Upper lobe of right lung (tissue), 1 donor: ENCODE measurements at places on chromosomes 7 and 10. TPM values are rescaled to one million over a fixed set of nuclear protein-coding genes. Genes with fewer than 3 reads are reported as not detected.

Gene ITPRID1
- total RNA-seq, result not detected

GRCh38 chr10:69636626-69637605, 6.9 kb downstream of the FAM241B start:
- H3K4me1 ChIP-seq, result no peaks in the 10 kb centered on the region
- no peak overlapping the region for H3K27ac ChIP-seq
- H3K4me3 ChIP-seq, result no peak overlapping the region
- H3K36me3 ChIP-seq, result no peaks in the 10 kb centered on the region

DNA sequence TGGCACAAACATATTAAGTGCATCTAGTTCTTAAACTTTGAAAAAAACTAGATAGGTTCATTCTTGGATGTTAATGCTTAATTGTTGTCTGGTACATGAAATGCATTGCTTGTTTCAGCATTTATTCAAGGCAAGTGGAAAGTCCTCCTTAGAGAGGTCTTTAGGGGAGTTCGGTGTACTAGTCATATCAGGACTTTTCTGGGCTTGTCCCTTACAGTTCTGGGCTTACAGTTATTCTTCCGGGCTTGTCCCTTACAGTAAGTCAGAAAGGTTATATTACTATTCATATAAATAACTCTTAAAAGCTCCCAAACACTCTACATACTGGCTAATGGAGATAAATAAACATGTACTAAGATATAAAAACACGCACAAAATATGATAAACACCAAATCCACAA, 61.6 kb upstream of the MRLN start:
- H3K27me3 ChIP-seq, result no peaks in the 10 kb centered on the region
- no peak for DNase-seq
- no peak overlapping the region for H3K27ac ChIP-seq
- no peak overlapping the region for H3K4me3 ChIP-seq

DNA sequence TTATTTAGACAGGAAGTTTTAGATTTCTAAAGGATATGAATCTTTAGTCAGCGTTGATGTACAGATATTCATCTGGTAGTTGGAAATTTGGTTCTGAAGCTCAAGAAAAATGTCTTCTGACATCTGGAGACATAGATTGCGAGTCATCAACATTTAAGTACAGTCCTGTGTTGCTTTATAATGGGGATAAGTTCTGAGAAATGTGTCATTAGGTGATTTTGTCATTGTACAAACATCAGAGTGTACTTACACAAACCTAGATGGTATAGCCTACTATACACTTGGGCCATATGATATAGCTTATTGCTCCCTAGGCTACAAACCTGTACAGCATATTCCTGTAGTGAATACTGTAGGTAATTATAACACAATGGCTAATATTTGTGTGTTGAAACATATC, 49.6 kb upstream of the UBN2 start:
- no peak overlapping the region for H3K4me3 ChIP-seq
- H3K36me3 ChIP-seq, result no peaks in the 10 kb centered on the region
- DNase-seq, result no peak
- H3K27ac ChIP-seq, result no peak overlapping the region
- H3K27me3 ChIP-seq, result no peaks in the 10 kb centered on the region

- H3K27ac ChIP-seq, result no peak overlapping the region
- no peaks in the 10 kb centered on the region for H3K4me1 ChIP-seq
- no peaks in the 10 kb centered on the region for H3K36me3 ChIP-seq
- no peaks in the 10 kb centered on the region for H3K27me3 ChIP-seq
Observed at GRCh38 chr10:124494046-124494807, 32.6 kb downstream of the LHPP start.

- peaks cover 3% of the 10 kb centered on the region for H3K4me1 ChIP-seq
- H3K27ac ChIP-seq, result no peak overlapping the region
- DNase-seq, result peak; percentile 85
- H3K36me3 ChIP-seq, result no peaks in the 10 kb centered on the region
Observed at GRCh38 chr10:133318494-133319127, 9.9 kb downstream of the ZNF511 start.

- no peak for DNase-seq
- no peaks in the 10 kb centered on the region for H3K4me1 ChIP-seq
- H3K27ac ChIP-seq, result no peak overlapping the region
- no peaks in the 10 kb centered on the region for H3K36me3 ChIP-seq
- no peak overlapping the region for H3K4me3 ChIP-seq
Observed at GRCh38 chr10:130073912-130074311, 36.7 kb downstream of the C10orf143 start.

GRCh38 chr10:104155591-104155990, 33.6 kb downstream of the SFR1 start:
- H3K4me3 ChIP-seq, result no peak overlapping the region
- H3K27ac ChIP-seq, result no peak overlapping the region
- H3K27me3 ChIP-seq, result peaks cover 5% of the 10 kb centered on the region
- no peak for DNase-seq

- no peaks in the 10 kb centered on the region for H3K27me3 ChIP-seq
- H3K27ac ChIP-seq, result peak overlapping the region; percentile 91
- peak overlapping the region; percentile 25 for H3K4me3 ChIP-seq
- no peaks in the 10 kb centered on the region for H3K36me3 ChIP-seq
Observed at GRCh38 chr10:104325436-104326435, 12.5 kb downstream of the ITPRIP start.

Gene NPY
- total RNA-seq, result not detected

Gene NUDT13
- 2.3 TPM for total RNA-seq

Gene TSC22D4
- 51.8 TPM for total RNA-seq

Gene PPA1
- 175 TPM for total RNA-seq

DNA sequence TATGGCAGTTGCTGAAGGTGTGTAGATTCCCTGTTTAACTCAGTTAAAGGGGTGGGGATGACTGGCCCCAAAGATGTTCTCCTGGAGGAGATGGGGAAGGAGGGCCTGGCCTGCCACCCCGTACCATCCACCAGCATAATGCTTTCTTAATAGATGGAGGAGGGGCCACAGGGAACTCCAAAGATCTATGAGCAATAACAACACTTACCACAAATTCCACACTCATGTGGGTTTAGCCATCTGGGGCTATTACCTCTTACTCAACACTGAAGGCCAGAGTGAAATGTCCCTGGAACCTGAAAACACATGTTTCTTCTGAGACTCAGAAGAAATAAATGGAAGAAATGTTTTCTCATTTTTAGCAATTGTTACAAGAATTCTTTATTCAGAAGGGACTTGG, 259.0 kb downstream of the CXCL12 start:
- no peaks in the 10 kb centered on the region for H3K27me3 ChIP-seq
- DNase-seq, result no peak
- H3K4me3 ChIP-seq, result no peak overlapping the region
- no peak overlapping the region for H3K27ac ChIP-seq
- H3K36me3 ChIP-seq, result no peaks in the 10 kb centered on the region

Gene ADRB1
- total RNA-seq, result 18.6 TPM

- no peak overlapping the region for H3K4me3 ChIP-seq
- no peak for DNase-seq
- no peaks in the 10 kb centered on the region for H3K36me3 ChIP-seq
- H3K4me1 ChIP-seq, result no peaks in the 10 kb centered on the region
- H3K27ac ChIP-seq, result no peak overlapping the region
Observed at GRCh38 chr7:138662991-138663320, 38.2 kb downstream of the SVOPL start.

Gene ITIH5
- 10.5 TPM for total RNA-seq
